ENCODE measurements at places on chromosomes 3 and 15.
A peak's percentile ranks its signal among the peaks of the same experiment; 100 is the strongest.

DNA sequence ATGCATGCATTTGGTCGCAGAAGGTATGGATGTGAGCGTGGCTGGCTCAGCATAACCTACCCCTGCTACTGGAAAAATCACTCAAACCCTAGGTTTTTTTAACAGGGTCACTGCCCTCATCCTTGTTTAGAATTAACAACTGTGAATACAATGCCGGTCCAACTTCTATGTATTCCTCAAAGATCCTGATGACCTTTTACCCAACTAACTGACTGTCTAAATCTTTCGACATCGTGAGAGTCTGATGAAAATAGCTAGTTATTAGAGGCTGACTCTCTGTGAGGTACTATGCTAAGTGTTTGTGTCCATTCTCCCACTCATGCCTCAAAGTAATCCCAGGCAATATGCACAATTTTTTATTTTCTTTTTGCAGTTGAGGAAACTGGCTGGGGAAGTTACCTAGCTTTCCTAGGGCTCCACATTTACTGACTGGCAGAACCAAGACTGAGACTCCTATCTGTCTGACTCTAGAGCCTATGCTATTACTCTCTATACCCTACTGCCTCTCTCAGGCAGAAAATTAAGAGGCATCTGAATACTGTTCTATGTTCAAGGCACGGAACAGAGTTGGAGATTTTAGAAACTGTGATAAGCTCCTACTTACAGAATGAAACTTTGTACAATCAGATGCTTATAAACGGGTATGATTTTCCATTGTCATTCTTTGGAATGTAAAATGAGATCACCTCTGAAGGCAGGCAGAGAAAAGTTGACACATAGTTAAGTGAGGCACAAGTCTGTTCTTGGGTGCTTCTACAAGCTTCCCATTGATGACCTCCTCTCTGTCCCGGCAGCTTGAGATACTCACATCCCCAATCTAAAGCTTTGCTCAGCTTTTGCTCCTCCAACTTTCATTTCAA, 56.4 kb downstream of the FILIP1L start:
- no peak for DNase-seq

GRCh38 chr3:179081885-179082284, 10.3 kb upstream of the ZMAT3 start:
- DNase-seq: no peak

DNA sequence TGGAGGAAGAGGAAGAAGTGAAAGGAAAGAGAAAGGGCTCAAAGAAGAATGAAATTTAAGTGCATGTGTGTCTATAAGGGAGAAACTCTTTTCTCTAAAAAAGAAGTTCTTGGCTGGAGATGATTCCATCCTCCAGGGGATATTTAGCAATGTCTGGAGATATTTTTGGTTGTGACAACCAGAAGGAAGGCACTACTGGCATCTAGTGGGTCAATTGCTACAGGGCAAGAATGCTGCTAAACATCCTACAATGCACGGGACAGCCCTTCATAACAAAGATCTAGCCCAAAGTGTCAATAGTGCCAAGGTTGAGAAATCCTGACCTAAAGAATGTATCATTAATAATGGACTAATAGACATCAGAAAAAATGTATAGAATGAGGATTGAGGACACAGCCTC, 57.4 kb upstream of the ST3GAL6 start:
- DNase-seq: no peak

- no peak for DNase-seq
Observed at GRCh38 chr3:7249493-7250076, 388.7 kb downstream of the GRM7 start.

DNA sequence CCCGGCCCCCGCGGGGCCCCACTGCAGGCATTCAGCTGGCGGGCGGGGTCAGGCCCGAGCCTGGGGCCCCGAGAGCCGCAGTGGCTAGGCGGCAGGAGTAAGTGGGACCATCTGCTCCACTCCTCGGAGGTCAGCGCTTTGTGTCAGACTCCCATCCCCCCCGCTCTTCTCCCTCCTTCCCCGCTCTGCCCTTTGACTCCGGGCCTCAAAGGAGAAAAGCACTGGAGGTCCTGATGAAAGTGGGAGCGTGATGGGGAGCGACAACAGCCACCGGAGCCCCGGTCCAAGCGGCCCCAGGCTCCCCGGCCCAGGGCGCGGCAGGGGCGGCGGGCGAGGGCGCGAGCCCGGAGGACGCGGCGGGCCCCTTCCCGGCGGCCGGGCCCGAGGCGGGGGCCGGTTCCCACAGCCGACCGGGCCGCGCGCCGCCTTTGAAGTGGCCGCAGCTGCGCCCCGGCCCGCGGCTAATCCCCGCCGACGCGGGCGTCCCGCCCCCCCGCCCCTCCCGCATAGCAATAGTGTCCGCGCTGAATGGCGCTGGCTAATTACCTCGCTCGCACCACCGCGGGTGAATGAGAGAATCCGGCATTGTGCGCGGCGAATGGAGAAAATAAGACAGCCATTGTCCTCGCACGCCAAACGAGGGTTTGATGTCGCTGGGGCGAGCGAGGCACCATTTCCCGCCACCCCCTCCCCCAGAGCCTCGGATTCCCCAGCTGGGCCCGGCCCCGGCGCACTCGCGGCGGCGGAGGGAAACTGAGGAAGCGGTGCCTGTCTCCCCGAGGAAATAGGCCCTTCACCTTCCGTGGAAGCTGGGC, 22.4 kb downstream of the IGDCC3 start:
- DNase-seq: no peak

- no peak for DNase-seq
Observed at GRCh38 chr3:106635271-106635670, 742.0 kb upstream of the CCDC54 start.

GRCh38 chr3:188578576-188579363, 424.8 kb downstream of the LPP start:
- no peak for DNase-seq

- DNase-seq: no peak
Observed at GRCh38 chr3:127692501-127693335, 20.0 kb downstream of the ABTB1 start.

DNA sequence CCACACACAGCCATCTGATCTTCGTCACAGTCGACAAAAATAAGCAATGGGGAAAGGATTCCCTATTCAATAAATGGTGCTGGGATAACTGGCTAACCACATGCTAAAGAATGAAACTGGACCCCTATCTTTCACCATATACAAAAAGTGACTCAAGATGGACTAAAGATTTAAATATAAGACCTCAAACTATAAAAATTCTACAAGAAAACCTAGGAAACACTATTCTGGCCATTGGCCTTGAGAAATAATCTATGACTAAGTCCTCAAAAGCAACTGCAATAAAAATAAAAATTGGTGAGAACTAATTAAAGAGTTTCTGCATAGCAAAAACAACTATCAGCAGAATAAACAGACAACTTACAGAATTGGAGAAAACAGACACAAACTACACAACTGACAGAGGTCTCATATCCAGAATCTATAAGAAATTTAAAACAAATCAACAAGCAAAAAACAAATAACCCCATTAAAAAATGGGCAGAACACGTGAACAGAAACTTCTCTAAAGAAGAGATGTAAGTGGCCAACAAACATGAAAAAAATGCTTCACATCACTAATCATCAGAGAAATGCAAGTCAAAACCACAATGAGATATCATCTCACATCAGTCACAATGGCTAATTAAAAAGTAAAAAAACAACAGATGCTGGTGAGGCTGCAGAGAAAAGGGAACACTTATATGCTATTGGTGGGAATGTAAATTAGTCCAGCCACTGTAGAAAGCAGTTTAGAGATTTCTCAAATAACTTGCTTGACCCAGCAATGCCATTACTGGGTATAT, 104.0 kb downstream of the NR1I2 start:
- no peak for DNase-seq

DNA sequence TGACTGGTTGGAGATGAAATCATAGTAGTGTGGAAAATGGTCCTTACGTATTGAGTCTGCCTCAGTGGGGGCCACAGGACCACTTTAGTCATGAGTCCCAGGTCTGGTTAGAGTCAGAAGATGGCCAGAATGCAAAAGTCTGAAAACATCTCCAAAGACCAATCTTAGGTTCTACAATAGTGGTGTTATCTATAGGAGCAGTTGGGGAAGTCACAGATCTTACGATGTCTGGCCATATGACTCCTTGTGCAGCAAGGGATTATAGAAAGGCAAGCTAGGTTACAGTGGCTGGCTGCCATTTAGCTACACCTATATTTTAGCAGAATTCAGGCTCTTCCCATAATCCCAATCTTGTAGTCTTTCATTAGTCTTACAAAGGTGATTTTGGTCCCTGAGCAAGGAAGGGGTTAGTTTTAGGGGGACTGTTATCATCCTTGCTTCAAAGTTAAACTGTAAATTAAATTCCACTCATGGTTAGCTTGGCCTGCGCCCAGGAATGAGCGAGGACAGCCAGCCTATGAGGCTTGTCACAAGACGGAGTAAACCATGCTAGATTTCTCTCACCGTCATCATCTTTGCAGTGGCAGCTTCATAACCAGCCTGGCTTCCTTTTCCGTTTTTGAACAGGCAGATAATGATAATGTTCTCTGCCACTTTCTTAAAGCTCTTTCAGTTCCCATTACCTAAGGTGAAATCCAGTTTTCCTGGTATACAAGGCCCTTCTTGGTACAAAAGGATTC, 134.1 kb downstream of the VPS8 start:
- no peak for DNase-seq

- no peak for DNase-seq
Observed at GRCh38 chr3:191387441-191388077, 57.2 kb upstream of the UTS2B start.

DNA sequence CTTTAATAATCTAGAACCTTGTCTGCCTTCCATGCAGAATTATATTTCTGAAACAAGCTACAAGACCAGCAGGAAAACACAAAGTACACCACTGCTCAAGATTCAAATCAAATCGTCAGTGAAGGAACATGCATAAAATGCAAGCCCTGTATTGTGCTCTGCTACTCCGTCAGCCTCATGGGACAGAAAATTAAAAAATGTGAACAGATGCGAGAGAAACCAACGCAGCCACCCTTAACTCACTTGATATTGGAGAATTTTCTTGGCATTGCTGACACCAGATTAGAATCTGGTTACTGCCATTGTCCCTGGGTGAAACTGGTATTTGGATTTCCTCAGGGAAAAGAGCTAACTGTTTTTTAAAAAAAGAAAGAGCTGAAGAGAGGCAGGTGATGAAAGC, 23.6 kb downstream of the ANXA2 start:
- no peak for DNase-seq

- DNase-seq: peak; percentile 37
Observed at GRCh38 chr3:195458316-195458717, 15.5 kb upstream of the ACAP2 start.

DNA sequence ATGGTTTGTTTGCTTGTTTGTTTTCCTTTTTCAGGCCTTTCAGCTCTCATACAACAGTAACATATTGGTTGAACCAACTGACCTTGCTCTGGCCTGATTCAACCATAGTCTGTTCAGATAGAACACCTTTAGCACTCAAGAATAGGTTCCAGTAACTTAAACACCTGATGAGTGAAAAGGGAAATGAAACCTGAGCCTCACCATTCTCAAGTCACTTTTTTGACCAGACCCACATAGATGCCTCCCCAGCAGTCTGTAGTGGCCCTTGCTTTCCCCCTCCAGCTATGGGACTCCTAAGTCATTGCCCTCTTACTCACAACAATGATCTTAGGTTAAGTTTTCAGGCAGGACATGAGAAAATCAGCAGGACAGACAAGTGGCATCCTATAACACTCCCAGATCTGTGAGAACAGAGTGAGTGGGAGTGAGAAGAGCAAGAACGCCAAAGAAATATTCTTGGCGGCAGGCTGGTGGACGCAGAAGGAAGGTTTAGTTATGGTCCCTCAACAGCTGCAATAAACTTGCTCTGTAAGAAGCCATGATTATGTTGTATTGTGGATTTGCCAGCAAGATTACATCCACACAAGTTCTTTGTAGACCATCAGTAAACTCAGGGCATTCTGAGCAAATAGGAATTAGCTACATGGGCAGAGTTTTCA, 367.5 kb downstream of the MECOM start:
- DNase-seq: no peak

- DNase-seq: no peak
Observed at GRCh38 chr15:74449643-74450205, 11.2 kb downstream of the UBL7 start.

DNA sequence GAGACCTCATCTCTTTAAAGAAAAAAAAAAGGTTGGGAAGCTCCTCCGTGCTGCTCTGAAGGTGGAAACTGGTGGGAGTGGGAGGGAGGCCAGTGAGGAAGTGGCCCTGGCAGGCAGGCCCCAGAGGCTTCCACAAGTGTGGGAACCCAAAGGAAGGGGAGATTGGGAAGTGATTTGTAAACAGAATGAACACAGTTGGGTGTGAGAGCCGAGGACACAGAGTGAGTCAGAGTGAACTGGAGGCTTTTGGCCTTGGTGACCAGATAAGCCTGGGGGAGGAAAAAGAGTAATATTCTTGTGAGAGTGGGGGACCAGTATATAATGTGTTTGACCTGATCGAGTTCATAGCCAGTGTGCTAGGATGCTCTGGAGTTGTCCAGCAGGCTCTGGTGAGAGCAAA, 23.0 kb downstream of the MKRN2 start:
- no peak for DNase-seq

- DNase-seq: no peak
Observed at GRCh38 chr15:27323801-27324200, 352.8 kb downstream of the GABRG3 start.

GRCh38 chr3:112017091-112017490, 17.4 kb upstream of the TMPRSS7 start:
- no peak for DNase-seq

- no peak for DNase-seq
Observed at GRCh38 chr3:130816561-130817445, 70.2 kb upstream of the PIK3R4 start.

DNA sequence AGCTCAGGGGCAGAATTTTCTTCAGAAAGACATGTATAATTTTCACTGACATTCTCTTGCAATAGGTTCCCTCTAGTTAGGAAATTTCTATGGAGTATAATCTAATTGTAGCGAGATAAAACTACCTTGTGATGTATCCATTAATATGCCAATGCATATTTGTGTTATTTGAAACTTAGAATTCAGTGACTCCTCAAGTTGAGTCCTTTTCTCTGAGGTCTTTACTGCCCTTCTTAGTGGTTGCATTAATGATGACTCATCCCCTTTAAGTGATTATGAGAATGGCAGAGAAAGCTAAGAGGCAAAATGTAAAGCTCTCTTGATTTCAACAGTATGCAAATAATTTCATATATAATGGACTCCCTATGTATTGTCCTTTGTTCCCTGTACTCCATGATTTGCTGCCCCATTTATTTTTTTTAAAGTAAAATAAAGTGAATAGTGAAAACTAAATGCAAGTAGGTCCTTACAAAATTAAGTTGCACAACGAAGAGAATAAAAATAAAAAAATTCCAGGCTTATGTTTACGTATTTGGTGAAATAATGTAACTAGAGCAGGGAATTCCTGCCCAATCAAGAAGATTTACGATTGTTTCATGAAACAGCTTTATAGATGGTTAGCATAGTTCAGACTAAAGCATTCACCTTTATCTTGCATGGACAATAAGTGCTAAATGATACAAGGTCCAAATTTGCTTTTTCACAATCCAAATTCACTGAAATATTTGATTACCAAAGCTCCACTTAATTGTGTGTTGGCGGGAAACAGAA, 78.1 kb downstream of the ZPLD1 start:
- no peak for DNase-seq

- no peak for DNase-seq
Observed at GRCh38 chr3:95134693-95135413, 1072.0 kb downstream of the NSUN3 start.

GRCh38 chr3:30933478-30934207, 39.2 kb upstream of the GADL1 start:
- DNase-seq: no peak

GRCh38 chr3:117102426-117102825, 392.8 kb downstream of the TUSC7 start:
- DNase-seq: no peak

Data from CD4-positive, alpha-beta T cell treated with Interleukin-6 at 100 ng/mL for 8 hours (primary cell).